Caco-2 (cell line): ENCODE measurements at places on chromosomes 1 and 21. TPM values are rescaled to one million over a fixed set of nuclear protein-coding genes. Genes with fewer than 3 reads are reported as not detected.

The PROX1 gene
- total RNA-seq = 17.6 and 24.5 TPM in 2 replicates

The UBXN10 gene
- total RNA-seq = 0.05 and 0.07 TPM in 2 replicates

The ALG14 gene
- 4.5 and 6.1 TPM in 2 replicates for total RNA-seq

- no peaks in the 10 kb centered on the region for H3K4me1 ChIP-seq
- H3K36me3 ChIP-seq = no peaks in the 10 kb centered on the region
- no peak overlapping the region for H3K4me3 ChIP-seq
- H3K27me3 ChIP-seq = no peaks in the 10 kb centered on the region
These were observed 148.0 kb downstream of the ZZZ3 start for GRCh38 chr1:77534456-77534855.

DNA sequence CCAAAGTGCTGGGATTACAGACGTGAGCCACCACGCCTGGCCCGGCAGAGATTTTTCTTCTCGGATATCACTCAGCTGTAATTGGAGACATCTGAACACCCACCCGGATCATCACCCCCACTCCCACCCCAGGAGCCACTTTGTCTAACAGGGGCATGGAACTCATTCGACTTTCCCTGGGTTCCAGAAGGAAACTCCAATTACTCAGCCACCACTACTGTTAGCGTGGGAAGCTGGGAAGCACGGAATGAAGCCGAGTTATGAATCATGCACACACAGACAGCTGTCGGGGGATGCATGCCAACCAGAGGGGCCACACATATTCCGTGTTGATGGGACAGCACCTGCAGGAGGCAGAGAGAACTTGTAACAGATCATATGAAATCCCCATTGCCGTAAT, 85.2 kb downstream of the HLCS start:
- peak overlapping the region; percentile 32 for H3K27ac ChIP-seq
- H3K36me3 ChIP-seq = no peaks in the 10 kb centered on the region
- DNase-seq = no peak
- H3K4me3 ChIP-seq = no peak overlapping the region

DNA sequence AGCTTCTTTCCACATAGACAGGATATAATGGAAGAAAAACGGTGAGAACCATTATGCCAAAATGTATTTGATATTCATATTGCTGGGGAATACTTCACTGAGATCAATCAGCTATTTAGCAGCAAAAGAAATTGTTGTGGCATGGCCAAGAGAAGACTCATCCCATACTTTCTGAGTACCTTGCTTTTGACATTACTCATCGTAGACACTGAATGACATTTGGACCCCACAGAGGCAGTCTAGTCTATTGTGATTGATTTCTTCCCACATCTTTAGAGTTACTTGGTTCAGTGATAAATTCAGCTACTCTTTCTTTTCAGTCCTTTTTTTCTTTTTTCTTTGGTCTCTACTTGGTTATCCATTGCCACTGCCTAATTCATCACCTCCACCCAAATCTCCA, 22.1 kb downstream of the ATP1B1 start:
- peaks cover 13% of the 10 kb centered on the region for H3K36me3 ChIP-seq
- peak overlapping the region; percentile 28 for H3K27ac ChIP-seq
- H3K27me3 ChIP-seq = no peaks in the 10 kb centered on the region
- no peak for DNase-seq

DNA sequence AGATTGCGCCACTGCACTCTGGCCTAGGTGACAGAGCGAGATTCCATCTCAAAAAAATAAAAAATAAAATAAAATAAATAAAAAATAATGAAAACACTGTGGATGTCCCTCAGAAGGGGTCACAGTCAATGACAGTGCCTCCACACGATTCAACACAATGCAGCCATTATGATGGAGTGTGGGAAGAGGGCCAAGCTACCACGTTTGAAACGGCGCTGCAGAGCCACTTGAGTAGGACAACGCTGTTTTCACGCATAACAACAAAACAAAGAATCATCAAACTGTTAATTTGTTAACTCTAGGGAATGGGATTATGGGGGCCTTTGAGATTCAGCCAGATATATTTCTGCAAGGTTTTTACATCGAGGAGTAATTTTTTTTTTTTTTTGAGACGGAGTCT, 36.5 kb downstream of the NKAIN1 start:
- no peak overlapping the region for H3K4me3 ChIP-seq
- no peaks in the 10 kb centered on the region for H3K36me3 ChIP-seq
- H3K27ac ChIP-seq = no peak overlapping the region
- no peak for DNase-seq
- no peaks in the 10 kb centered on the region for H3K27me3 ChIP-seq

- no peak overlapping the region for H3K4me3 ChIP-seq
- no peaks in the 10 kb centered on the region for H3K36me3 ChIP-seq
- H3K27me3 ChIP-seq = no peaks in the 10 kb centered on the region
- H3K27ac ChIP-seq = no peak overlapping the region
- no peak for DNase-seq
These were observed 1.6 kb downstream of the CD84 start for GRCh38 chr1:160577671-160578070.

GRCh38 chr1:167601442-167602383, 28.3 kb upstream of the RCSD1 start:
- no peaks in the 10 kb centered on the region for H3K4me1 ChIP-seq
- H3K4me3 ChIP-seq = no peak overlapping the region
- DNase-seq = no peak
- H3K27ac ChIP-seq = peak overlapping the region; percentile 18
- no peaks in the 10 kb centered on the region for H3K36me3 ChIP-seq

GRCh38 chr1:38221006-38221649, 174.5 kb upstream of the POU3F1 start:
- no peak overlapping the region for H3K4me3 ChIP-seq
- no peak for DNase-seq
- no peak overlapping the region for H3K27ac ChIP-seq

DNA sequence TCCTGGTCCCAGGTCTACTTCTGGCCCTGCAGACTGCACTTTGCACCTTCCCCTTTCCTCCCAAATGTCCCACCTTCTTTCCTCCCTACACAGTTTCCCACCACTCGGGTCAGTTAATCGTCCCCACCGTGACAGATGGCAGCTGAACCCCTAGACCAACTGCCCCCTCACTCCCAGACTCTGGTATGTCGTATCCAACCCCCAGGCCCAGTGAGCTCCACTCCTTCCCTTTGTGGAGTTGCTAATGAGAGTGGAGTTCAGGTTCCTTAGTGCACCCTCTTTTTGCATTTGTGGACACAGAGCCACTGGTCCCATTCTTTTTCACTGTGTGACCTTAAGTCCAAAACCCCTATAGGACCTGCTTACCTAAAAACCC, 1.8 kb downstream of the MAN1C1 start:
- peaks cover 4% of the 10 kb centered on the region; the same call in 1 of the 2 replicates for H3K4me1 ChIP-seq
- no peak for DNase-seq
- H3K27ac ChIP-seq = no peak overlapping the region
- H3K36me3 ChIP-seq = no peaks in the 10 kb centered on the region

GRCh38 chr1:222171005-222171404, 376.9 kb downstream of the HHIPL2 start:
- peak; percentile 4 for DNase-seq
- no peak overlapping the region for H3K27ac ChIP-seq
- H3K4me1 ChIP-seq = no peaks in the 10 kb centered on the region

GRCh38 chr1:101235216-101235695, 1.6 kb upstream of the S1PR1 start:
- H3K4me1 ChIP-seq = 0 out of 2 replicates have a peak, but pooled peaks cover 5% of the 10 kb centered on the region
- no peak overlapping the region for H3K27ac ChIP-seq
- DNase-seq = no peak
- no peak overlapping the region for H3K4me3 ChIP-seq
- H3K27me3 ChIP-seq = no peaks in the 10 kb centered on the region; the same call in 1 of the 2 replicates
- no peaks in the 10 kb centered on the region for H3K36me3 ChIP-seq

DNA sequence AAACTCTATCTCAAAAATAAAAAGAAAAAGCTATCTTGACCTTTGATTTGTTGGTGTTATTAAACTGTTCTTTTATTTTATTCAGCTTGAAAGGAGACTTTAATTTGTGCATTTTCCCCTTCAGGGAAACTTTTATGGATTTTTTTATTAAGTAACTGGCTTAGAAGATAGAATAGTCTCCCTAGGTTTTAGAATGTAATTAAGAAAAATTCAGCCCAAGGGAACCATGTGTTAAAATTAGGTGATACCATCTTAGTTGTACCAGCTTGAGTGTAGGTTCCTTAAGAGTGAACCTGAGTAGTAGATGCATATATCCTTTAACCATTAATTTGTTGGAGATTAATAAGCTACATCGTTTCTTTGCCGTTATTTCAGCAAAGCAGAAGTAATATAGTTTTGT, 11.4 kb downstream of the MAST2 start:
- H3K4me3 ChIP-seq = no peak overlapping the region
- H3K4me1 ChIP-seq = no peaks in the 10 kb centered on the region
- DNase-seq = no peak
- H3K36me3 ChIP-seq = no peaks in the 10 kb centered on the region
- H3K27ac ChIP-seq = no peak overlapping the region

GRCh38 chr1:157000686-157001085, 44.9 kb downstream of the ARHGEF11 start:
- no peak overlapping the region for H3K27ac ChIP-seq
- no peaks in the 10 kb centered on the region for H3K27me3 ChIP-seq
- no peaks in the 10 kb centered on the region for H3K36me3 ChIP-seq
